ENCODE measurements at places on chromosomes 12 and 14.
A peak's percentile ranks its signal among the peaks of the same experiment; 100 is the strongest.

DNA sequence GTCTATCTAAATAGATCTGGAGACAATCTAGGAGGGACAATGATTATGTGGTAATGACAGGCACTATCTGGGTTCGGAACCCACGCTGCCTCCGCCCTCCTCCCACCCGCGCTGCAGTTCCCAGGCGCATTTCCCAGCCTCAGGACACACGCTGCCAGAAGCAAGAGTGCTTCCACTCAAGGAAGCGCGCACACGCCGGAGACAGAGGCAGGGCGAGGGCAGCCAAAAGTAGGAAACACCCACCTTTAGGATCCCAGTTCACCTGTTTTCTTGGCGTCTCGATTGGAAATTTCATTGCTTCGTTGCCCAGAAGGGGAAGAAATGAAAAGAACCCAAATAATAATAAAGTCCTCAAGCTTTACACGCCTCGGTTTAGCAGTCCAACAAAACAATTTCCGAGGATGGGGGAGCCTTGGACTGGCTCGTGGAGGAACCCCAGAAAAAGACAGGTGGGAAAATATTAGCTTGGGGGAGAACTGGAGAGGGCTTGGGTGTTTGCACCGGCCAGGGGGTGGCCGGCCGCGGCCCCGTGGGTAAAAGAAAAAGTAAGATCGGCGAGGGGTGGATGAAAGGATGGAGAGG lies 474 bp downstream of the KCNK10 start:
- DNase-seq: no peak

GRCh38 chr14:99055019-99055418 lies 217.0 kb downstream of the BCL11B start:
- DNase-seq: no peak

DNA sequence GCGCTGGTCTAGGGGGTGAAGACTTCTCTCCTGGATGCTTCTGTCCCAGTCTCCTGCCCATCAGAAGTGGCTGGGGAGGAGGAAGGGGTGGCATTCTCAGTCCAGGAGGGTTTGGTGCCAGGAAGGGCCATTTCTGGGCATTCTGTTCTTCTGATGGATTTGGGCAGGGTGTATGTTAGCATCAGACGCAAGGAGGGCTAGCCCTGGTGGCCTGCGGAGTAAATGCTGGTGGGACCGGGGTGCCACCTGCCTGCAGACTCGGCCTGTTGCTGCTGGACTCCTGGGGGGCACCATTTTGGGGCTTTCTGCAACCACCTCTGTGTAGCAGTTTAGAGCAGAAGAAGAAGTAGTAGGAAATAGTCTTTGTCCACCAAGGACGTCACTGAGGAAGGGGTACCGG lies 31.7 kb downstream of the AACS start:
- no peak for DNase-seq

DNA sequence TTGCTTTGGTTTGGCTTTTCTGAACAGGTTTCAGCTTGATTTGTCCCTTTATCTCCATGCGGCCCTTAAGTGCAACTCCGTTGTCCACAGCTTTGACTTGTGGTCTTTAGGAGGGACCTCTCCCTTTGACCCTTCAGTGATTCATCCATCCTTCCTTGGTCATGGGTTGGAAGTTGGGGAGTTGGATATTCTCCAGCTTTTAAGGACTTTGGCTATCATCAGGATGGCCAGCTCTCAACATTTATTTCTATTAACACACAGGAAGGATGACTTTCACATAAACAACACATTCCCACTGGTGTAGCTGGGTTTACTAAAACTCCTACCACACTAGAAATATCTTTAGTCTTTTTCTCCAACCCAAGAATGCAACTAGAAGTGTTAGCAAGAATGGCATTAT lies 50.9 kb upstream of the E2F7 start:
- no peak for DNase-seq

DNA sequence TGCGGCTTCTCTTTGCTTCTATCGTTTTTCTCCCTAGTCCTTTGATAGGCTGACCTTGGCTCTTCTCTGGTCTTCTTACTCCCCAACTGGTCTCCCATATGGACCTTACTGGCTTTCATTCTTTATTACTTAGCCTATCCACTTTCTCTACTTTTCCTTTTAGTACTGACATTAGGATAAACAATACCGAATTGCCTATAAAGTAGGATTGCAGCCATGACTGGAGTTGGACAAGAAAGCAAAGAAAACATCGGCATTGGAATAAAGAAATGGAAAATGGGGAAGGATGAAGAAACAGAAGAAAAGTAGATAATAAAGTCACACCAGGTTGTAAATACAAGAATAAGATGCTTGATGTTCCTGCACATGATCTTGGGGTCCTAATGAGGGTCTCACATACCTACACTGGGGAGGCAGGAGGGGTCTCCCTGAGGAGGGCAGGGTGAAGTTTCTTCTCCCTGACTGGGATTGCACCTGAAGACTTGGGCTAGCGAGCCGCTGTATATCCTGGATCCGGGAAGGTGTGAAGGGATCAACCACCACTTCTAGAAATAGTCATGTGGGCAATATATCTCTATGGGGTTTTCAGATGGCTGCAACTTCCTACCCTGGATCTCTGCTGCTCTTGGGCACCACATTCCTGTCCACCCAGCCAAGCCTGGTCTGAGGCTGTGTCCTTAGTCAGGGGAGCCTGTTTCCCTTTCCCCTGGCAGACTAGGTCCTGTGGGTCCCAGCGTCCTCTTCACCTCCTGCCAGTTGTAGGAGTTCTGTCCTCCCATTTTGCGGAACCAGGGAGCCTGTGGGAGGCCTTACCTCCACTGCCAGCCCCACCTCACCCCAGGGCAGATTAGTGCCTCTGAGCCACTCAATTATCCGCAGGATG lies 13.1 kb downstream of the NKX2-1 start:
- no peak for DNase-seq

GRCh38 chr14:25841226-25841625 lies 756.6 kb downstream of the NOVA1 start:
- DNase-seq: no peak

GRCh38 chr12:24172031-24172772 lies 222.7 kb upstream of the SOX5 start:
- no peak for DNase-seq

- no peak for DNase-seq
These were observed 19.5 kb downstream of the TTC9 start for GRCh38 chr14:70660967-70661893.

DNA sequence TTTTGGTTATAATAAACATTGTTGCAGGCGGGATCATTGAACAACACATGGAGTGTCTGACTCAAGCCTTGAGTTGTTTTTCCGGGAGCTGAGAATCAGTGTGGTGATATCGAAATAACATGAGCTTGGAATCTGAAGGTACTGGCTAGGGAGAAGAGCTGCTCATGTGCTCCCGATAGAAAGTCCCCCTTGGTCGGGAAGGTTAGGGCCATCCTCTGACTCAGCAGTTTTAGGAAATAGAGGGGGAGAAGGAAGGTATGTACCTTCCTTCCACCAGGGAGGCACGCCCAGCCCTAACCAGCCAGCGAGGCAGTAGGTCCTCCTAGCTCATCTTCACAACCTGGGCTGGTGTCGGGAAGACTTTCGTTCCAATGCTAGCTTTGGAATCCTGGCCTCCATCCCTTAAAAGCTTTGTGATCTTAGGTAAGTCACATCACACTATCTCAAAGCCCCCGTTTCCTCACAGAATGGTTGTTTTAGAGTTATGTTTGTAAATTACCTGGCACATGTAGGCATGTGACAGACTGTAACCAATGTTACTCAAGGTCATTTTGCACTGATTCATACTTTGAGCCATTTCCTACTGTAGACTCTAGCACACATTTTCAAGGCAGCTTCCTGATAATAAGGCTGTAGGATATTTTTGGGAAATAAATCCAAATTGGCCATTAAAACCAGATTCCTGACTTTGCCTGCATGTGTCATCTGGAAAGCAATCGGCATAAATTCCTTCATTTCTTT lies 1.9 kb upstream of the RAB35 start:
- no peak for DNase-seq

DNA sequence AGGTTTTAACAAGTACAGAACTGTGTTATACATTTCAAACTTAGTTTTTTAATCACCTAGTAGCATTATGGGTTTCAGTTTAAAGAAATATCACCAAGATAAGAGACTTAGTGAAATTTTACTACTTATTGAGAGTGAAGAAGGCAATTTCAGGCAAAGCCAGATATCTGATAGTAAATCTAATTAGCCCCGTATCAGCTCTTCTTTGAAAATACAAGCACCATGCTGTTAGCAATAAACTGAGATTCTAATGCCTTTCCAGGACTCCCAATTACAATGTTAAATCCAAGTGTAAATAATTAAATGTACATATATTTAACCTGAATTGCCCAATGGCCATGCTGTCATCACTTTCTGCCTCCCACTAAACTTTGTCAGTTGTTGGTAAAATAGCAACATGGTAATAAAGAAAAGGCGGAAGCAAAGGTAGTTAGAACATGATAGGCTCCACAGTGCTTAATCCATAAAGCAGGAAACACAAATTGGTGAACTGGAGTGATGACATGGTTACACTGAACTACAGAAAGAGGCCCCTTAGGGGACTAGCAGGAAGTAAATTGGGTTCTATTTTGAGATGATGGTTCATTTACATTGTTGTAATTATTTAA lies 646.1 kb downstream of the C12orf50 start:
- DNase-seq: no peak

DNA sequence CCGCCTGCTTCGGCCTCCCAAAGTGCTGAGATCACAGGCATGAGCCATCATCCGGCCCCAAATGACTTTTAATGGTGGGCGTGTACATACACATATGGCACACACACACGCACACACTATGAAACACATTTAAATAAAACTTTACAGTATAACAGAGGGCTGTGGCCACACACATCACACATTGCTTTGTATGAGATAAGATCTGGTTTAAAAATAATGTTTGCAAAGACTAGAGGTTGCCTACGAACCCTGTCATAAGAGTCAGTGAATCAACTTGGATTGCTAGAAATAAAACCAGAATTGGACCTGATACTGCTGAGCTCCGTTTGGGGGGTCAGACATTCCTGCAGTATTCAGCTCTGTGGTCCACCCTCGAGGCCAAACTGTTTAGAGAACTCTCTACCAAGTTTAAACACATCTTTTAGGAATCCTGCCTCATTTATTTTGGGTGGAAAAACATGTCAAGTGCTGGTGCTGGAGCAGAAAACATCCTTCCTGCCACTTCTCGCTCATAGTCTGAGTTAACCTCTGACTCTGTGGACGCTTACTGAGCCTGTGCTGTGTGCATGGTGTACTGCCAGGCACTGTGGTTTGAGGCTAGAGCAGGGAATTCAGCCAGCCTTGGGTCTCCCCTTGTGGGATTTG lies 47.8 kb upstream of the EML1 start:
- DNase-seq: no peak

- no peak for DNase-seq
These were observed 883.7 kb downstream of the GALC start for GRCh38 chr14:87109271-87109670.

GRCh38 chr12:10341892-10342509 lies 34.3 kb downstream of the KLRD1 start:
- DNase-seq: no peak

DNA sequence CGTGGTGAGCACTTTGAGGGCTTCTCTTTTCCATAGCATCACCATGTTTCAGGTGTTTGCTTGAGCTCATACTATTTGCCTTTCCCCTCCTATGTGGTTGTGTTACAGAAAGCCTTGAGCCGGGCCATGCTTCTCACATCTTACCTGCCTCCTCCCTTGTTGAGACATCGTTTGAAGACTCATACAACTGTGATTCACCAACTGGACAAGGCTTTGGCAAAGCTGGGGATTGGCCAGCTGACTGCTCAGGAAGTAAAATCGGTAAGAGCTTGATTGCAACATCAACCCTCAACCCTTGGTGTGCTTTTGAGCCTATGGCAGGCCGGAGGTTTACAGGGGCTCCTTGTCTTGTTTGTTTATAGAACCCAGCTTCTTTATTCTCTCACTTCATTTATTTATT lies 8.1 kb downstream of the LETMD1 start:
- DNase-seq: no peak

DNA sequence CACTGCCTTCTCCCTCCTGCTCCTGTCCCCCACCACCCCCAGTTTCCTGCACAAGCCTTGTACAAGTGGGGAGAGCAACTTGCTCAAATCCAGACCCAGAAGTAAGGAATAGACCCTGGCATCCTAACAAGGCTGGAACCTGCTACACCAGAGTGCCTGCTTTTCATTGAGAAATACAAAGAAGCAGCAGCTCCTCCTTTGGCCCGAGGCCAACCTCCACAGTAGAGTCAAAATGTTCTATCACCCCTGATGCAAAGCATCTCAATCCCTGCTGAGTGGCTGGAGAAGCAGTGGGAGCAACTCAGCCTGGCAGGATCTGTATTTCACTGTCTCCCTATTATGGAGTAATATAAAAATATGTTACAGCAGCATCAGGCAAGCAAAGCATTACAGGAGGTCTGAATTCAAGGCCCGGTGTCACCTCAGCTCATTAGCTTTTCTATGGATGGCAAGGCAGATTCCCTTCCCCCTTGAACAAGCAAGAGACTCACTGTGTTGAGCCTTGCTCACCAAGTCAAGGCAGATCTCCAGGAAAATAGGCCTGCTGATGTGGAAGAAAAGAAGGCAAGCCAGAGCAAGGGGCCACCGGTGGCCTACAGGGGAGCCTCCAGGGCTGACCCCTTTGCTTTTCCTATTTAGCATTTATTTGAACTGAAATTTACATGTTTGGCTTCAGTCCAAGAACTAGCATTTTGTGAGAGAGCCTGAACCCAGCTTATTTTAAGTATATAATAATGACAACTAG lies 186.3 kb upstream of the EGLN3 start:
- DNase-seq: no peak

DNA sequence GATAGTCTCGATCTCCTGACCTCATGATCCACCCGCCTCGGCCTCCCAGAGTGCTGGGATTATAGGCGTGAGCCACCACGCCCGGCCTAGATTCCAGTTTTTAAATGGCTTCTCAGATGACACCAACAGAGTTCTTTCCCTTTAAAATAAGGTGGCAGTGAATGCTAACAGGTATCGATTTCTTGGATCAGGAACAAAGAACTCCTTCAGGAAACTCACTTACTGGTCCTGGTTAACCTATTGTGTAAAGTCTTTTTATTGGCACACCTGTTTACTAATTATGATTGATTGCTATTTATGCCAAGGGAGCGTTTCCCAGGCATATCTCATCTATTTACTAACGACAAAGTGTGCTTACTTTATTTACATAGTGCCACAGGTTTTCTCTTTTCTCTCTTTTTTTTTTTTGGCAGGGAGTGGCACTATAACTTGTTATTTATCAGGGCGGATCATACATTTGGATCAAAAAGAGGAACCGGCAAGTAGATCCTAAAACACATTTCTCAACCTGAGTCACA lies 89.7 kb downstream of the GLT1D1 start:
- no peak for DNase-seq

DNA sequence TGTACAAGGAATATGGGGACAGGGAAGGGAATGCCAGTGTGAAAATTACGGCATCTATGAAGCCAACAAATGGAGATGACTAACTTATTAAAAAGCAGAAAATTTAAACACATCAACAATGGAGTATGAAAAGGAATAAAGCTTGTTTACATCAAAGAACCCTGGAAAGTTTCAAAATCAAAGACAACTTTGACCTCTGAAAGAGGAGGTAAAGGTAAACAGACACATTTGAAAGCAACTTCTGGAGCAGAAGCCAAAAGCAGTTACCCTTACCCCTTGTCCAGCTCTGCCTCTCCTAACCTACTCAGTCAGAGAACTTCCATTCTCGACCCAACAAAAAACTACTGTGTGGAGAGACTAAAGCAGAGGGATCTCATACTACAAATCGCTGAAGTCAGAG lies 184.3 kb downstream of the DUSP6 start:
- no peak for DNase-seq

- no peak for DNase-seq
These were observed 21.6 kb downstream of the MRPS35 start for GRCh38 chr12:27732281-27732680.

- peak; percentile 95 for DNase-seq
These were observed at the start of gene GALC for GRCh38 chr14:87992718-87993628. TSS of gene GALC (minus strand) at chr14:87993182. CDS start at chr14:87993164, 18 bp downstream.

GRCh38 chr14:56648508-56649301 lies 69.1 kb downstream of the TMEM260 start:
- DNase-seq: no peak
